ENCODE measurements at places on chromosomes 12 and 14. TPM values are rescaled to one million over a fixed set of nuclear protein-coding genes. Genes with fewer than 3 reads are reported as not detected.

TSPAN8 gene
- polyA plus RNA-seq = 0.31 TPM

R3HDM2 gene
- 23.1 TPM for polyA plus RNA-seq

DNA sequence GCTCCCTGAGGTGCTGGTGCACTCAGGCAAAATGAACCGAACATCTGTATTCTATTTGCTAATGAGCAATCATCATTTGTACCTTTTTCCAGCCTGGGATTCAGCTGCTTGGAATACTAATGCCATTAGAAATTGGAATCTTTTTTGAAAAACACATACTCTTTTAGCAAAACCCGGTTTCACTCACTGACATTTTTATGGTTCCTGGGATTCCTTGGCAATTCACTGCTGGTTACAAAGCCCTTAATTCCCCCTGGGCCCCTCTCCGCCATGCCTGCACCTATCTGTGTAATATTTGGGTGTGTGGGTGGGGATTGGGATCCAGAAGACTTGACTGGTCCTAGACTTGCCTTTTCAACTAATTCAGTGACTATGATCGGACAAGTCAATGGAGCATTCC is 199.1 kb downstream of the FOXN3 start:
- DNase-seq = no peak

DNA sequence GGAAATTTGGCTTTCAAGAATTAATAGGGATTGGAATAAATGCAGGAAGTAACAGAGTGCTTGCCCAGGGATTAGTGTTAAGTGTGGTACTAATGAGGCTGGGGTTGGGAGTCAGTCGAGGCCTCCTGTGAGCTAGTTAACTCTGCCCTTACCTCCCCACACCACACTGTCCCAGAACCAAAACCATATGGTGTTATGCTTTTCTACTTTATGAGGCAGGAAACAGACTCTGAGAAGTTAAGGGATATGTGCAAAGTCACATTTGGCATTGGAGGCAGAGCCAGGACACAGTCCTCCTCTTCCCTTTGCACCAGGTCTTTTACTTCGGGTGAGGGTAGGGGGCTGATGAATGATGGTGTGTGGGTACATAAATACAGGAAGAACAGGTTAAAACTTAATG is 41.9 kb downstream of the PELI2 start:
- no peak for DNase-seq

DNA sequence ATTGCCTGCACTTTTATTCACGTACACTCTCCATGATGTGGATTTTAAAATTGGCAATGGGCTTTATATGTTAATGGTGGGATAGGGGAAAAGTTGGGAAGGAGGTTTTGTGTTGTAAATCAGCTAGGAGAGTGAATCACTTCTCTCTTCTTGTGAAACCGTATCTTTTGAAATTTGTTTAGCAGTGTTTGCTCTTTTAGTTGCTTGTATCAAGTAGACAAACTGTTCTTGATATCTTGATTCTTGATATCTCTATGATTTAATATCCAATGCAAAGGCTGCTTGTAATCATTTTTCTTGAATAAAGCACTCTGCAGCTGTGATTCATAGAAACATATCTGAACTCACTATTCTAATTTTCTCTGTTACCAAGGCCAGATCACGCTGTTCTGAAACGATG is 615.1 kb downstream of the CCER1 start:
- no peak for DNase-seq

- DNase-seq = no peak
These were observed 331.2 kb upstream of the FBXO33 start for GRCh38 chr14:39763402-39763890.

DNA sequence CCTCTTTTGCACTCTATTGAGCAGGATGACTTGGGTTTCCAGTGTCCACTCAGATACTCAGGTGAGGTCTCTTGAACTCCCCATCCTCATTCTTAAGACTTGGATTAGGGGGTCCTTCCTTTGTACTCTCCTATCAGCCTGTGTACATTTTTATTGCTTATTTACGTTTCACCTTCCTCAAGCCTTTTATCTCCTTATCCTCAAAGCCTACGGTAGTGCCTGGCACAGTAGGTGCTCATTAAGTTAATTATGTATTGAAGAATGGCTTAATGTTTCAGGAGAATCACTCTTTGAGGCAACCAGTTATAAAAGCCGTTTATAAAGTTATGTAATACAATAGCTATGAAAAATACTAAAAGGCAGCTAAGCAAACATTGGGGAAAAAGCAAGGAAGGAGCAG is 315.7 kb downstream of the NPAS3 start:
- no peak for DNase-seq

GRCh38 chr12:100163416-100164152 is 20.9 kb upstream of the BLTP3B start:
- DNase-seq = peak; percentile 90

GRCh38 chr14:50846226-50846880 is 15.4 kb upstream of the NIN start:
- DNase-seq = no peak
